Activated naive CD8-positive, alpha-beta T cell treated with anti-CD3 and anti-CD28 coated beads, Interleukin-2, amount 10 ng/mL, durations not matched to agents 7 days and 5 days (primary cell): ENCODE measurements at places on chromosomes 16 and 17. TPM values are rescaled to one million over a fixed set of nuclear protein-coding genes. Genes with fewer than 3 reads are reported as not detected.

ARL17A gene
- total RNA-seq = 24.0 TPM

MCRIP2 gene
- total RNA-seq = 35.4 TPM

NOL3 gene
- 17.7 TPM for total RNA-seq

TADA2A gene
- 35.8 TPM for total RNA-seq

BRIP1 gene
- 20.1 TPM for total RNA-seq

ALDH3A2 gene
- total RNA-seq = 29.1 TPM

KRT23 gene
- not detected for total RNA-seq

ACAP1 gene
- total RNA-seq = 710 TPM

LSM12 gene
- total RNA-seq = 51.4 TPM

IL17C gene
- total RNA-seq = not detected

RANBP10 gene
- total RNA-seq = 23.2 TPM

RAC3 gene
- total RNA-seq = 6.7 TPM

CD300H gene
- not detected for total RNA-seq

RAB26 gene
- 0.69 TPM for total RNA-seq

HBM gene
- total RNA-seq = not detected

MYOCD gene
- total RNA-seq = not detected

ADGRG1 gene
- 5.6 TPM for total RNA-seq

KLHL10 gene
- total RNA-seq = not detected

ZNF423 gene
- total RNA-seq = 0.06 TPM

CSNK2A2 gene
- 67.7 TPM for total RNA-seq

TP53TG3C gene
- not detected for total RNA-seq

MYCBPAP gene
- 4.4 TPM for total RNA-seq

CD300C gene
- total RNA-seq = 0.61 TPM

C16orf46 gene
- total RNA-seq = 0.65 TPM

KRT32 gene
- not detected for total RNA-seq

QRICH2 gene
- 3.7 TPM for total RNA-seq

CCL7 gene
- total RNA-seq = not detected
